ENCODE measurements at places on chromosomes 3 and 15.

- DNase-seq: no peak
Observed at GRCh38 chr3:107368654-107369398, 8.4 kb upstream of the CCDC54 start.

- DNase-seq: no peak
Observed at GRCh38 chr3:182124187-182124586, 412.5 kb downstream of the SOX2 start.

DNA sequence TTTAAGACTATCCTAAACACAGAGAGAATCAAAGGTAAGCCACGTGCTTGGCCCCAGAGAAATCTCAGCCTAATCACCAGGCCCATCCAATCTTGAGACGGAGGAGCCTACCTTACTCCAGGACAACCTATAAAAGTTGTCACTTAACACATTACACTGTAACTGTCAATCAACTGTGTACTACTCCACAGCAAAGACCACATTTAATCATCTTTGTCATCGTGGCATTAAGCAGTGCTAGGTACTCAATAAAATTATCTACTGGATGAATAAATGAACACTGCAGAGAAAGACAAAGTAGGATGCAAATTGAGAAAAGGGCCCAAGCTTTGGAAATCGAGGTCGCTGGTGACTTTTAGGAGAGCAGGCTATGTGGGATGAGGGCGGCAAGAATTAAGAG lies 466.7 kb downstream of the SHQ1 start:
- DNase-seq: no peak

DNA sequence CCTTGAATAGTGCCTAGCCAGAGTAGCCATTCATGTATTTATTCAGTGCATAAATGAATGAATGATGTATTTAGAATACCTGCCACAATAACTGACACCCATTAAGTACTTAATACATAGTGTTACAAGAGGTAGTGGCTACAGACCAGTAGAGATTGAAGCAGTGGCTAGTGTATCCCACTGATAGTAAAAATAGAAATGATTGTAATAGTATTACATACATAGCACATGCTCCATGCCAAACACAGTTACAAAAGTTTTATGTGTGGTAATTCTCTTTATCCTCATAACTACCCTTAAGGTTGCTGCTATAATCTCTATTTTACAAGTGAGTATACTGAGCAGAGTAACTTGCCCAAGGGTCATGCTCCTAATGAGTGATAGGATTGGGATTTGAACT lies 30.3 kb upstream of the SCAANT1 start:
- no peak for DNase-seq

DNA sequence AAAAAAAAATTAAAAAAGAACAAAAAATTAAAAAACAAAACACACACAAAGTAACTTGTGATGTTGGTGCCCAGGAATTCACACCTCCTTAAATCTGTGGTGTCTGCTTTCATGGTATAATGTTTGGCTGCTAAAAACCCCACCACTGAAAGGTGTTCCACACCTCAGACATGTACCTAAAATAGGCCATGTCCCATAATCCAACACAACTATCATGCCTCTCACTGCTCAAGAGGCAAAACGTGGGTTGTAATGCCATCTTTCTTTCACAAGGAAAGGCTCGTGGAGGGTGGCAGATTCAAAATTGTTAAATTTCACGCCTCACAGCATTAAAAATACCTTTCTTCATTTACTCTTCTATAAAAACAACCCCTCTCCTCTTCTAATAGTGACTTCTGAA lies 29.5 kb downstream of the MKRN2 start:
- DNase-seq: no peak

All from GM12892 (cell line).